ENCODE measurements at places on chromosomes 2 and 18.

- DNase-seq, result no peak
These were observed 123.9 kb downstream of the CACNB4 start for GRCh38 chr2:151974988-151975387.

GRCh38 chr2:128549646-128550260 is 231.1 kb upstream of the HS6ST1 start:
- DNase-seq, result no peak

- no peak for DNase-seq
These were observed 112.7 kb downstream of the XRCC5 start for GRCh38 chr2:216221811-216222210.

DNA sequence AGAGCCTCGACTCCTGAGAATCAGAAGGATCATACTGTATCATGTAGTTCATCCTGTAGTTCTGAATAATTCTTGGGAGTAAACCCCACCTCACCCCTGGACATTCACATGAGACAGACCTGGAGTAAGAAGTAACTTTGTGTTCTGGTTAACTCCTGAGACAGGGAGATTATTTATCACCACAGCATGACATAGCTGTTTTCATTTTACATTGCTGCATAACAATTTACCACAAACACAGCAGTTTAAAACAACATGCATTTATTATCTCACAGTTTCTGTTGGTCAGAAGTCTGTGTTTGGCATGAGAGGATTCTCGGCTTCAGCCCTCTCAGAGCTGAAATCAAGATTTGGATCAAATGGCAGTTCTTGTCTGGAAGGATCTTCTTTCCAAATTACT is 855.8 kb upstream of the FANCL start:
- no peak for DNase-seq

DNA sequence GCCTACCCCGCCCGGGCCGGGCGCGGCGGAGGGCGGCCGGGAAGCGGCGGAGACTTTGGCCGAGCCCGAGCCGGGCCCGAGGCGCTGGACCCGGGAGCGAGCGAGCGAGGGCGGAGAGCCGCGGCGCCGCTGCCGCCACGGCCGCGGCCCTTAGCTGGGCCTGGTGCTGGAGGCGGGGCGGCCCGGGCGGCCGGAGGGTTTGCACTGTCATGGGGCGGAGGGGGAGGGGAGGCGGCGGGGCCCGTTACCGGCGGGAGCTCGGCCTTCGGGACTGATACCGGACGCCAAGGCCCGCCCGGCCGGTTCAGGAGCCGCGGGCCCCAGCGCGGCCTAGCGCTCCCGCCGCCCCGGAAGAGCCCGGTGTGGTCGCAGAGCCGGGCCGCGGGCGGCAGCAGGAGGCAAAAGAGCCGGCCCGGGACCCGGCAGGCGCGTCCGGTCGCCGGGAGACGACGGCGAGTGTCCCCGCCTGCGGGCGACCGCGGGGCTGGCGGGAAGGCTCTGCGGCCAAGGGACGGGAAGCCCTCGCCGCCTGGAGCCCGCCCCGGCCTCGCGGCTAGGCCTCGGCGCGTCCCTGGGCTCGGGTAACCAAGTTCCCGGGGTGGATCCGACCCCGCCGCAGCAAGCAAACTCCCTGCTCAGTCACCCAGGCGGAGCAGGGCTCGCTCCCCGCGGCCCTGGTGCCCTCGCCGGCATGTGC is 697 bp downstream of the KCMF1 start:
- peak; percentile 34 for DNase-seq

DNA sequence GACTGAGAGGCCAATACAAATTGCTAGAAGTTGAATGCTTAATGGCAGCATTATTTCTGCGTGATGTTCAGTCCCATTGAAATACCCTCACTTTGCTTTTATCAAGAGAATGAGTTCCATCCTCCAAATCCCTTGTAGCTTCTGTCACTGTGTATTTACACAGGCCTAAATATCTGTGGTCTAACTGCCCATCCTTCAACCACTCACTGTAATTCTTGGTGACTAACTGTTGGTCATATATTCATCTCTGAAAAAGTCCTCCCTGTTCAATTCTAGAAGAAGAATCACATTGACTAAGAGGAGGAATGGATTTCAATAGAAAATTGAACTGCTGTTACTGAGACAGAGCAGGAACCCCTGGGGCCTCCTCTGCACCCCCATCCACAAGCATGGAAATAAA is 74.2 kb upstream of the L3MBTL4 start:
- DNase-seq, result no peak

- DNase-seq, result no peak
These were observed 18.7 kb downstream of the HNRNPA3 start for GRCh38 chr2:177231270-177231669.

DNA sequence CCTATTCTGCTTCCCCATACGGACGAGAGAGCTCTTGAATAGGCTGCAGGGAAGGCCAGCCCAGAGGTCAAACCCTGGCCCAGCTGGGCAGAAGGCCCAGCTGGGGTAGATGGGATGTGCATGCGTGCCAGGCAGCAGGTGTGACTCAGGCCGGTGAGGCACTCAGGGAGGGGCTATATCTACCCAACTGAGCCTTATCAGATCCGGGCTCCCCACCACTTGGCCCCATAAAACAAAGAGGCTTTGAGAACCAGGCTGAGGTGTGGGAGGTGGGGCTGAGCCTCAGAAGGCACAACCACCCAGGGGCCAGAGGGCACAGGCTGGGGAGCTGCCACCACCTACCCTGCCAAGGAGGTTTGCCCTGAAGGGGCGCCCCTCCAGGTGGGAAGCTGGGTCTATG is 8.0 kb upstream of the CFAP65 start:
- DNase-seq, result no peak

DNA sequence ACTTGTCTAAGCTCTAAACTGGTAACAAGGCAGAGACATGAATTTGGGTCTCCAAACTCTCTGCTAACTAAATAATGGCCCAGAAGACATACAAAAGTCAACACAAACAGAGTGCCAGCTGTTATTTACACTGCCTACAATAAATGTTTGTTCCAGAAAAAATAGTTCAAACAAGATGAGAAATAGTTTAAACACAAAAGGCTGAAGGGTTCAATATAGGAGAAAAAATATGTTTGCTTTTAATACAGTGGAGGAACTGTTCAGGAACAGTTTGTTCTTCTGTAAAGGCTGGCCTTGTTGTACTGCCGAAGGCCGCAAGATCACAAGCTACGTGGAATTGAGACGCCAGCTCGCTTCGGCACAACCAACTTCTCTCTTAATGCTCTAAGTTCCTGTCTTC is 74.6 kb downstream of the AFF3 start:
- DNase-seq, result no peak

DNA sequence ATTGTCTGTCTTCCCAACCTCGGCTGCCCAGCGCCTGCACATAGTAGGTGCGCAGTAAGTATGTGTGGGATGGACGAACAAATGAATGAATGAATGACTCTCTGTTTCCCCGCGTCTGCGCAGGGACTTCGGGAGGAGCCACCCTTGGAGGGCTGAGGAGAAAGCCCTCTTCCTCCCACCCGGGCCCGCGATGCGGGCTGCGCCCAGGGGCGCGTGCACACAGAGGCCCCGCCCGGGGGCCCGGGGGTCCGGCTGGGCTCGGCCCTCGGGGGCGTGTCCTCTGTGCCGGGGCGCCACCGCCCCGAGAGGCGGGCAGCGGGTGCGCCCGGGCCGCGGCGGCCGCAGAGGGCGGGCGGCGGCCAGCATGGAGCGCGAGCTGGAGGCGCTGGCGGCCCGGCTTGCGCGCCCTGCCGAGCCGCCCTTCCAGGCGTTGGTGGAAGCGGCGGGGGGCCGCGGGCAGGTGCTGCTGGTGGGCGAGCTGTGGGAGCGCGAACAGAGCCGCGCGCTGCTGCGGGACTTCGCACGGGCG is at the start of gene C2orf72:
Gene C2orf72 (plus strand): TSS at position 322 of the 529 bp plus-strand sequence. CDS start 43 bp downstream, at position 365.
- DNase-seq, result no peak

DNA sequence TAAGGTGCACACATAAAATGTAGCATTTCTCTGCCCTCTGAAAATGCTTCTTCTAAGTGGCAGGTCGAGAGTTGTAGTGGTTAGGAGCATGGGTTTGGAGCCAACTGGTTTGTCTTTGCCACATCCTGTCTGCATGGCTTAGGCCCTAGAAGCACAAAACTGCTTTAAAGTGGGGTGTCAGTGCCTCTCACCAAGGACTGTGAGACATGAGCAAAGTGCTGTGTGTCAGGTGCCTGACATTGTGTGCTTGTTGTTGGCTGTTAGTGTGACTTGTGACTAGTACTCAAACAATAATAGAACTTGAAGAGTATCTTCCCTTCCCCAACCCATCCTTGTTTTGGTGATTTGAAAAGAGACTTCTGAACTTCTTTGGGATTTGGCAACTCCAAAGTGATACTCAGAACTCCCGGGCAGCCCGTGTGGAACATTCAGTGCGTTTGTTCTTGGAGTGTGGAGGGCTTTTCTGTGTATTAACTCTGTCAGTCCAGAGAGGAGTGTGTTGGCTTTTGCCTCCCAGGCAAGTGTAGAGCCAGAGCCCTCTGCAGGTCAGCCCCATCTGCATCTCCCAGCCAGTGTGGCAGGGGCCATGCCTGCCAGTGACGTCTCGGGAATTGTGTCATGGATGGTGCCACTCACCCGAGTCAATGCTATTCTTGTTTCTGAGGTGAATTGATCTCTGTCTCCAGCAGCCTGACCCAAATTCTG is 5.0 kb downstream of the MGAT5 start:
- DNase-seq, result no peak

GRCh38 chr2:240839152-240840143 is 19.4 kb upstream of the KIF1A start:
- no peak for DNase-seq

- DNase-seq, result peak; percentile 71
These were observed 92.5 kb downstream of the ZFP36L2 start for GRCh38 chr2:43133708-43134570.

- DNase-seq, result no peak
These were observed 8.8 kb downstream of the RALB start for GRCh38 chr2:120261387-120262006.

GRCh38 chr2:11674983-11675382 is 5.0 kb upstream of the NTSR2 start:
- DNase-seq, result no peak

- DNase-seq, result no peak
These were observed 149.0 kb downstream of the MIB1 start for GRCh38 chr18:21889570-21889969.

DNA sequence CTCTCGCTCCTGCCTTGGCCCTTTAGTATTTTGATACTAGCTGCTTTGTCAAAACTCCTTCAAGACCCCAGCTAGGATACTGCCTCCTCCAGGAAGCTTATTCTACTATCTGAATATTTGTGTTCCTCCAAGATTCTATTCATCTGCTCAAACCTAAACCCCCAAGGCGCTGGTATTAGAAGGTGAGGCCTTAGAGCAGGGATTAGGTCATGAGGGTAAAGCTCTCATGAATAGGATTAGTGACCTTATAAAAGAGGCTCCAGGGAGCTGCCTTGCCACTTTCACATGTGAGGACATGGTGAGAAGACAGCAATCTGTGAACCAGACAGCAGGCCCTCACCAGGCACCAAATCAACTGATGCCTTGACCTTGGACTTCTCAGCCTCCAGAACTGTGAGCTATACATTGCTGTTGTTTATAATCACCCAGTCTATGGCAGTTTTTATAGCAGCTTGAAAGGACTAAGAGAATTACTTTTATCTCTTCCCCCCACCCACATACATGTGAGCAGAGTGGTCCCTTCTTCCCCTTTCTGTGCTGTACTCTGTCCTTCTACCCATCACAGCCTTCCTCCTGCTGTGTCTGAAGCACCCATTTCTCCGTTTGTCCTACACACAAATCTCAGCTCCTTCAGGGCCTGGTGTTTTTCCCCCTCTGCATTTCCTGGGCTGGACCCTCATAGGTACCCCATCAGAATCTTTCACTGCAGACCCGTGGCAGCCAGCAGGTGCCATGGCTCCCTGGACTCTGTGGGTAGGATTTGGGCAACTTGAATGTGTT is 54.5 kb downstream of the HS1BP3 start:
- DNase-seq, result no peak

- DNase-seq, result no peak
These were observed 32.2 kb downstream of the RFX8 start for GRCh38 chr2:101442667-101443061.

DNA sequence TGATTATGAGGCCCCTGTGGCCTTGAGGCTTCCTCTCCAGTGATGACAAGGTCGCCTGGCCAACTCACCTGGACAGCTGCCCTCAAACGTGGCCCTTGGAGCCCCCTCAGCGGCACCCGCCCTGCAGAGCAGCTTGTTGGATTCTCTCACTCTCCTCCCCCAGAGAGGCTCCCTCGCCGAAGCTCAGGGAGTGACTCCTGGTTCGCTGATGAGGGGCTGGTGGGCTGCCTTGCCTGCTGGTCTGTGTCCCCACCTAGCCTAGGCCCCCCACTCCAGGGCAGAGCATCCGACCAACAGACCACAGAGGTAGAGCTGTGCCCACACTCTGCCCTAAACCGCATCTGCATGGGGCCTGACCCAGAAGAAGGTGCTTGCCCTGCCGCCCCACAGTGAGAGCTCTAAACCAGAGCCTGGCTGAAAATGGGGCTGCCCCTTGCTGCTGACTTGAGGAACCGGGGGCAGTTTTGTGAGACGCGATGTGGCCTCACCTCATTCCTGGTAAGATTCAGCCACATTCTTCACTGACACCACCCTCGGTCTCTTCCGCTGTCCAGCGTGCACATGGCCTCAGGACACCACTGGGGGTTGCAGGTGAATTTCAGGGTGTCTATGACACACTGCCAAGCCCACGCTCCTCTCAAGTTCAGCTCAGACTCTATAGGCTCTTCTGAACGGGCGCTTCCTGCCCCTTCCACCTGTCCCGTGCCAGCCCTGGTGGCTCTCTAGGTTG is 131.6 kb downstream of the CABLES1 start:
- no peak for DNase-seq

DNA sequence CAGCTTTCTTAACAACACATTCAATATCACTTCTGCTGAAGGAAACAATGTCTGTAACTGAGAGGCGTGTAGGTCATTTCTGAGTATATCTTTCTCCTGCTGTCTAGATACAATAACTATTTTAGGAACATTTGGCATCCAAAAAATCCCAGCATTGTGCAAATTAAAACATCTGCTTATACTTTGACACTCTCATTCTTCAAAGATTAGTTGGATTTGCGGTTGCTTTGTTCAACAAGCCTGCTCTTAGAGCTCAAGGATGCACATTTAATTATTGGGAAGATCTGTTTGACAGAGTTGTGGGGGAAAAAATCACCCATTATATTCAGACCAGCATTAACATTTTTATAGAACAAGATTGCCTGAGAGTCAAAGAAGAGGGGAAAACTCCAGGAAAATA is 449.5 kb upstream of the HNRNPA3 start:
- no peak for DNase-seq

DNA sequence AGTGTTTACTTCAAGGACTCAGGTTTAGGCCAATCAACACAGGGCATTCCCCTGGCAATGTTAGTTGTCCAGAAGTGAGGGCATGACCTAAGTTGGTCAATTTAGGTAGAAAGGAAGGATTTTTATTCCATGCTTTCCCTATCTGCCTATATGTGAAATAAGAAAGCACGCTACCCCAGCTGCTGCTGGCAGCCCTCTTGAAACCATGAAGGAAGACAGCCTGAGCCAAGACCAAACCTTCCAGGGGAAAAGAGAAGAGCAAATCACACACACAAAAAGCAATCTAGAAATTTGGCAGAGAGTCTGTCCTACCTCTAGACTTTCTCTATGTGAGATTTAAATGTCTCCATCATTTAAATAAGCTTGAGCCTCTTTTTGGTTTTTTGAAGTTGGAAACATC is 387.6 kb downstream of the TNS1 start:
- no peak for DNase-seq

All from activated naive CD4-positive, alpha-beta T cell (primary cell).